ENCODE measurements at places on chromosomes 12 and 14.

DNA sequence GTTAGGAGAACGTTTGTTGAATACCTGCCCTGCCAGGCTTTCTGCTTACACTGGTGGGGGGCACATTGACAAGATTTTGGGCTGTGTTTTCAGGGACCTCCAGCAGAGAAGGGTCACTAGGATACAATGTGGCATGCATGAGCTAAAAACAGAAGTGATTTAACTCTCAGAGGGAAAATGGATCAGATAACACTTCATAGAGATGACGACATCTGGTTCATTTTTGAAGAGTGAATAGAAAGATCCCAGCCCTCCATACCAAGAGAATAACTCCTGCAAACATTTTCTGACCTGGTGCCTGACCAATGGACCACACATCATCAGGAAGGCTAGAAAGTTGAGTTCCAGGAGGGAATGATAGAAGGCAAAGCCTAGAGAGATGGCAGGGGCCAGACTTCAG is 33.7 kb downstream of the CKB start:
- DNase-seq, result no peak

- DNase-seq, result no peak
Observed at GRCh38 chr14:55911776-55912175, 206.4 kb upstream of the PELI2 start.

- DNase-seq, result no peak
Observed at GRCh38 chr14:72925171-72925759, 999 bp upstream of the DCAF4 start.

DNA sequence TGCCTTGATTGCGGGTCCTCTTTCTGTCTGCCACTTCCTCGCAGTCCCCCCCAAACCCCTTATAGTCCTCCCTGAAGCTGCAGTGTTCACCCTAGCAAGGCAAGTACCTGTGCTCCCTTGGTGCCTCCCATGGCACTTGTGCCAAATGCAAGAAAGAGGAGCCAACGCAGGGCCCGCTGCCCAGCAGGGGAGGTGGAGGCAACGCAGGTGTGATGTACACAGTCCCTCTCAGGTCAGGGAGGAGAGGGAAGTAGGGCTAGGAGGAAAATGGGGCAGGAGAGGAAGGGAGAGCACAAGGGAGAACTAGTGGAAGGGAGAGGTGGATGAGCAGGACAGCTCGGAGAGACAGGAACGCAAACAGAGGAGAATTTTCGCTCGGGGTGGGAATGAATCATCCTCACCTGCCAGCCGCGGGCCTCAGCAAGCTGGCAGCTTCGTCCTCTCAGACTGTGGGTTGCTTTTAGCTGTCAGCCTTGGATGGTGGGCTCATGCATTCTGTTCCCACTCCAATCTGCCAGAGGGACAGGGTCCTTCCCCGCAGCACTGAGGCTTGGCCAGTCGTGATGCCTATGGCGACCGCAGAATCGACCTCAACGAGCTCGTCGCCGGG is 357.0 kb downstream of the CACNA1C start:
- no peak for DNase-seq

DNA sequence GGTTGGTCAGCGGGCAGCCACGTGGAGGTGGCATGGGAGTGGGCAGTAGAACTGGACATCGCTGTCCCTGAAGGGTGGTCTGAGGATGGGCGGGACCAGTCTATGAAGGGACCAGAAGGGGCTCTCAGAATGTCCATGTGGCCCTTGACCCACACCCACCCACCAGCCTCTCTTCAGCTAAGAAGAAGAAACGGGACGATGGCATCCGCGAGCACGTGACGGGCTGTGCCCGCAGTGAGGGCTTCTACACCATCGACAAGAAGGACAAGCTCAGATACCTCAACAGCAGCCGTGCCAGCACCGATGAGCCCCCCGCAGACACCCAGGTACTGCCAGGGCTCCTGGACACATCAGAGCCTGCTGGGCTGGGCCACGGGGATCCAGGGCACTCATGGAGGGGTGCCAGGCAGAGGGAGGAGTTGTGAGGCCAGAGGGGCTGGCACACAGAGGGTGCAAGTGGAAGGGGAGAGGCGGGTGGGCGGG is 21.3 kb downstream of the SETD1B start:
- DNase-seq, result no peak

- no peak for DNase-seq
Observed at GRCh38 chr12:92437452-92437851, 265.3 kb upstream of the PLEKHG7 start.

DNA sequence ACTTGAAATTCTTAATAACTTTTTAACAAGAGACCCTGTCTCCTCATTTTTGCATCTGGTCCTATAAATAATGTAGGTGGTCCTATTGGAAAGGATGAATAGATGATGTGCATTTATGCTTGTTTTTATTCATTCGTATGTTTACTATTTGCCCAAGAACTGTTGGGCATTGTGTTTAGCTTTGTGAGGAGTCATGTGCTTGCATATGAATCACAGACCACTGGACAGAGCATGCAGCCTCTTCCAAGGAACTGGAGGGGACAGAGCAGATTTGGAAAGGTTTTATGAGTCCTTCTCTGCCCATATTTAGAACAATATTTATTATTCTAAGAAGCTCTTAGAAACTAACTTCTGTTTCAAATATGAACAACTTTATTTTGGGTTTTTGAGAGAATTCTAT is 414.0 kb downstream of the SOX5 start:
- DNase-seq, result no peak

GRCh38 chr12:52415870-52416750 is 10.0 kb upstream of the KRT82 start:
- no peak for DNase-seq

- DNase-seq, result no peak
Observed at GRCh38 chr12:124216966-124217365, 77.9 kb upstream of the RFLNA start.

DNA sequence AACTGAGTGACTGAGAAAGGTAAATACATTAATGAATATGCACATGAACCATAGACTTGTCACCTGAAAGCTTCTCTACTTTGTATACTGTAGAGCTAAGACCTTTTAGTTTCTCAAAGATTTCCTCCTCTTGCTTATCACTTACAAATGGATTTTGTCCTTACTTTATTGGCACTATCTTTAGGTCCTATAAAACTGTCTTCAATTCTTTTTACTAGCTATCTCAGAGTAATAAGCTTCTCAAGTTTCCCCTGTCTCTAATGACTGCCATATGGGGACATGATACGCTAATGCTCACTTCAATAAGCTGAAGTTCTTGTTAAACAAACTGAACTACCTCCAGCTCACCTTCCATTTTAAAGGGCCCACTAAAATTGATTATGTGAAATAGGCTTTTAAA is 468.2 kb upstream of the CCDC196 start:
- DNase-seq, result no peak

DNA sequence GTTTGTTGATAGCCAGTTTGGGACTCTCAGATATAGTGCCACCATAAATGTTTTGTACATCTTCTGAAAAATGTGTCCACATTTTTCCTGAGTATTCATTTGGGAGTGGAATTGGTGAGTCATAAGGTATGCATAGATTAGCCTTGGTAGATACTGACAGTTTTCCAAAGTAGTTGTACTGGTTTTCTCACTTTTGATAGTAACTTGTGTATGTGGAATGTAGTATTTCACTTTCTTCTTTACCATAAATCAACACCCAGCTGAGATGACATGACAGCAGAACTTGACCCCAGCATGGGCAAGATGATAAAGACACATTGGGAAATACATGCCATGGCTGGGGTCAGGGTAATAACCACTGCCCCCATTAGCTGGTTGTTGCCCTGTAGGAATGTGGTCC is 5.4 kb downstream of the FBXW8 start:
- no peak for DNase-seq

GRCh38 chr12:50205648-50206047 is 38.5 kb upstream of the CERS5 start:
- DNase-seq, result no peak

GRCh38 chr12:93733358-93733757 is 56.2 kb downstream of the CRADD start:
- DNase-seq, result no peak

- no peak for DNase-seq
Observed at GRCh38 chr14:34633742-34634141, 3.8 kb upstream of the SNX6 start.

- peak; percentile 80 for DNase-seq
Observed at GRCh38 chr12:48925304-48926011, at the start of gene FKBP11. FKBP11 (minus strand) TSS chr12:48925492; CDS start chr12:48925428, 64 bp downstream.
